Activated CD4-positive, alpha-beta T cell treated with anti-CD3 and anti-CD28 coated beads, Interleukin-2, amount 50 U/mL, for 1 hour (primary cell): ENCODE measurements at places on chromosomes 11 and 22.

GRCh38 chr11:65087827-65088226 lies 3.8 kb downstream of the ZFPL1 start:
- no peak for DNase-seq

DNA sequence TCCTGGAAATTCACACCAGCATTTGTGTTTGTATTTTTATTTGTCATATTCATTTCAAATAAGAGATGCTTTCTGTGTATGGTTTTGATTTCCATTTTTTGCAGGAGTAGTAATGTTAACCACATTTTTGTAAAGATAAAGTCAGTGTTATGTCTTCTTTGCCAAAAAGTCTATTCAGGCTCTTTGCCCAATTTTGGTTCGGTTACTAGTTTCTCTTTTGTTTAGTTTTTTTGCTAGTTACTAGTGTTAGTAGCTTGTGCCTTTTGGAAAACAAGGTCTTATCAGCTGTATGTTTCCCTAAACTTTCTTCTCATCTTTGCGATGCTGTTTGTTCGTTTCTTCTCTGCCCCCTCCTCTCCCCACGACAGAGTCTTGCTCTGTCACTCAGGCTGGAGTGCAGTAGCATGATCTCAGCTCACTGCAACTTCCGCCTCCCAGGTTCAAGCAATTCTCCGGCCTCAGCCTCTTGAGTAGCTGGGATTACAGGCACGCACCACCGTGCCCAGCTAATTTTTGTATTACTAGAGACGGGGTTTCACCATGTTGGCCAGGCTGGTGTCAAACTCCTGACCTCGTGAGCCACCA lies 112.3 kb upstream of the GRK3 start:
- no peak for DNase-seq

GRCh38 chr22:27534720-27535125 lies 266.8 kb downstream of the MN1 start:
- DNase-seq = no peak

GRCh38 chr11:44277196-44278090 lies 32.5 kb downstream of the ALX4 start:
- no peak for DNase-seq

GRCh38 chr11:66339162-66339675 lies 3.0 kb upstream of the RIN1 start:
- DNase-seq = no peak

GRCh38 chr11:380095-380480 lies 10.8 kb downstream of the B4GALNT4 start:
- DNase-seq = no peak

GRCh38 chr11:89327885-89328284 lies 150.2 kb downstream of the TYR start:
- no peak for DNase-seq

DNA sequence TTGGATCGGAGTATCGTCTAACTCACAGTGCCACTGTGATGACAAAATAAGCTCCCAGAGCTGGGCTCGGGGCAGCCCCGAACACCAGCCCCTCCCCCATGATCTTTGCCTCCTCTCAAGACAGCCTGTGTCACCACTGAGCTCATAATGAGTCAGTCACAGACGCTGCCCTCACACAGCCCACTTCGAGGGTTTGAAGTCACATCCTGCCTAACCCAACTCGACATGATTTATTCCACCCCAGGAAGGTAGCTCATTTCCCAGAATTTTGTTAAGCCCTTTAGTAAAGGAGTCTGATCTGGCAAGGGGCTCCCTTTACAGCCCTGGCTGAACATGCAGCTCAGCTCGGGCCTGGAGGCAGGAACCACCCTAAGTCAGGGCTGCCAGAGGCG lies 22.8 kb downstream of the MYH9 start:
- DNase-seq = peak; percentile 87

GRCh38 chr11:60924110-60924905 lies at the start of gene TMEM132A:
TSS of gene TMEM132A (plus strand) at chr11:60924460. CDS start at chr11:60924634, 174 bp downstream.
- peak; percentile 22 for DNase-seq

- DNase-seq = no peak
Observed at GRCh38 chr11:109604481-109605400, 182.8 kb downstream of the C11orf87 start.

- no peak for DNase-seq
Observed at GRCh38 chr11:22084564-22084963, 108.3 kb upstream of the ANO5 start.
